ENCODE measurements at places on chromosomes 1 and 21.

- DNase-seq = no peak
Observed at GRCh38 chr1:172401892-172402291, 18.6 kb upstream of the C1orf105 start.

GRCh38 chr21:44057960-44058651 lies 46.0 kb downstream of the TRAPPC10 start:
- no peak for DNase-seq

GRCh38 chr1:207172321-207172720 lies 68.3 kb downstream of the C4BPA start:
- no peak for DNase-seq

- DNase-seq = no peak
Observed at GRCh38 chr1:78006521-78006920, 1.8 kb downstream of the DNAJB4 start.

Data from omental fat pad (tissue), 4 donors.